ENCODE measurements at places on chromosomes 12 and 14.

DNA sequence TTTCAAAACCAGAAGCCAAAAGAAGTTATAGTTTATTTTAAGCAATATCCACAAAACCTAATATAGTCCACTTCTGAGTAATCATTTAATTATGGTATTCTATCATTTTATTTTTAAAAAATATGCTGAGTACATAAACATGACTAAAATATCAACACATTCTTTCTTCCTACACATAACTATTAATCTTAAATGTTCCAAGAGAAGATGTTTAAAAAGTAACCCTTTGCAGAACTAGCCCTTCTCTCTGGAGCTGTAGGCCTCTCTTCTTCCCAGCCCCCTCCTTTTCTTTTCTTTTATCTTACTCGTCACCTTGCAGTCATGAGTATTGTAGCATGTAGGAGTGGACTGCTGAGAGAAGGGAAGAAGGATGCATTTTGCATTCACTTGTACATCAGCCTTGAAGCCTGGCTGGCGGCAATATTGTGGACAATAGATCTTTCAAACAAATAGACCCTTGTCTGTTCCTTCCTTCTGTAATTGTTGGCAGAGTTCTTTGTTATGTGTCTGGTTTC is 941.9 kb downstream of the NRXN3 start:
- no peak for DNase-seq

DNA sequence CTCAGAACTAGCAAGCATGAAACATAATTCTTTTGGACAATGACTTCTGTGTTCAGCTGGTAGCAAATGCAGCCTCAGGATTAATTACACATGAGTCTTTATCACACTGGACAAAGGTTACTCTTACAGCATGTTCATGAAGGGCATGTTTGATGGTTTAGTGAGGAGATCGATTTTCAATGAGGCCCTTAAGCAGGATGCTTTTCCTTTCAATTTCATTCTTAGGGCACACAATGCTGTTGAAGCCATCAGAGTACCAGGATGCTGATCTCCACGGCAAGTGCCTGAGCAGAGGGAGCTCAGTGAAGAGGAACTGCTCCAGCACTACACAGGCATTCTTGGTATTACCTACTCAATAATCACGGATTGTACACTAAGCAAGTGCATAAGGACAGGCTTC is 542.0 kb downstream of the SNAPC1 start:
- DNase-seq, result no peak

GRCh38 chr12:82817368-82817767 is 130.7 kb downstream of the TMTC2 start:
- peak; percentile 27 for DNase-seq

DNA sequence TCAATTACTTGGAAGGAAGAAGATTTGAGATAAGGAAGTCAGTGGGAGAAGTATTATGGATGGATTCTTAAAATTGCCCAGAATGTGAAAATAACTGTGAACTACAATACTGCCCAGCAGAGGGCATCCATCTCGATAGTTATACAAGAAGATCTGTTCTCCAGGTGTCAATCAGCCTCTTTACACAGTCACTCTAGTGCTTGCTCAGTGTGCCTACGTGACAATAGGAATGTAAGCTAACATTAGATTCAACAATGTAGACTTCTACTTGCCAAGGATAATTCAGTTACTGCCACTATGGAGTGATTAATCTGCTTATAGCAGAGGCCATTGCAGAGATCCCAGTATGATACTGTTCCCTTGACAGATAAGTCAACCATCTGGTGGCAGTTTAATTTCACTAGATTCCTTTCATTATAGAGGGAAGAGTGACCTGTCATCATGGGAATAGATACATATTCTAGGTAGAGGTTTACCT is 10.6 kb upstream of the MAP4K5 start:
- peak; percentile 27 for DNase-seq

GRCh38 chr14:97724265-97724731 is 927.1 kb downstream of the VRK1 start:
- DNase-seq, result peak; percentile 7

DNA sequence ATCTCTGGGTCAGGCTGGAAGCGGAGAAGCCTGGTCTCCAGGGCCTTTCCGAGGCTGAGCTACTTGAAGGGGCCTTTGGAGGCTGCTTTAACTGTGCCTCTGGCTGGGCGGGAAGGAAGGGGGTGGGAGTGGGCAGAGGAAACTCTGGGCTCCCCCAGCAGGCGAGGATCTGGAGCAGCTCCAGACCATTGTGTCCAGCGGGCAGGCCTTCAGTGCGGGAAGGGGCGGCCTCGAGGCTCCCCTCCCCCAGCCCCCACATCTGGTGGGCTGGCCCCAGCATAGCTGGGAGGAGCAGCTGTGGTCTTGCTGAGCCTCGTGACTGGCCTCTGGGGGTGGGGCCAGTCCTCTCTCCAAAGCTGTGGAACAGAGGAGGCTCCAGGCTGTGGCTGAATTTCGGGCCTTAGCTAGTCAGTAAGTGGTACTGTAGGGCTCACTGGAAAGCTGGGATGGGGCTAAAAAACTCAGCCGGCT is 3.4 kb downstream of the TAMALIN start:
- DNase-seq, result peak; percentile 90

DNA sequence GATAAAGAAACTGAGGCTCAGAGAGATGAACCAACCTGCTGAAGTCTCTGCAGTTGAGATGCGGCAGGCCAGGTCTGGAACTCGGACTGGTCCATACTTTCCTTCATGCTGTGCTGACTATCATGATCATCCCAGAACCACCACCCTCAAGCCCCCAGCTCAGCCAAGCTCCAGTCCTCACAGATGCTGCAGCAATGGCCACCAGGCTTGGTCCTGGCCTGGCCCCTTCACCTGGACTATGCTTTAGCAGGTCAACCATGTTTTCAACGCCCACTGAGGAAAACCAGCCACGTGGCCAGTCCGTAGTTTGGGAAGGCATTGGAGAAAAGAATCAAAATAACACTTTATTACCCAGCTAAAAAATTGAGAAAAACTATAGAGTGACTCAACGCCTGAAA is 1.4 kb downstream of the GPR68 start:
- no peak for DNase-seq

GRCh38 chr14:99596772-99597171 is 7.2 kb downstream of the CCDC85C start:
- DNase-seq, result no peak

- DNase-seq, result no peak
These were observed 197.7 kb upstream of the CNOT2 start for GRCh38 chr12:70045514-70045913.

DNA sequence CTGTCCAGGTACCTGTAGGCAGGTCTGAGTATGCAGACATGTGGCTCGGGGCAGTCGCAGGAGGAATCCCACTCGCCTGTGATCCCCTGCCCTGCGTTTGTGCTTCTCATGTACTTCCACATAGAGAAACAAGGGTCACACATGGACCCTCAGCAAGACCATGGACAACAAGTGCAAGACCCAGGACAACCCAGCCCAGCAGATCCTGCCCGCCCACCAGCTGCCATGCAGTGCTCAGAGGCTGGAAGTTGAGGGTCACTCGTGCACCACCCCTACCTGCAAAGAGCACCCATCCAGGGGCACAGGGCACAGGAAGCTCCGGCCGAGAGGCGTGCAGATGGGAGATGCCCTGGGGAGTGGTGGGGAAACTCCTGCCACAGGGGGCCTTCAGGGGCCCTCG is 67.5 kb upstream of the C14orf180 start:
- no peak for DNase-seq

- no peak for DNase-seq
These were observed 25.1 kb downstream of the LRTM2 start for GRCh38 chr12:1845427-1845826.

DNA sequence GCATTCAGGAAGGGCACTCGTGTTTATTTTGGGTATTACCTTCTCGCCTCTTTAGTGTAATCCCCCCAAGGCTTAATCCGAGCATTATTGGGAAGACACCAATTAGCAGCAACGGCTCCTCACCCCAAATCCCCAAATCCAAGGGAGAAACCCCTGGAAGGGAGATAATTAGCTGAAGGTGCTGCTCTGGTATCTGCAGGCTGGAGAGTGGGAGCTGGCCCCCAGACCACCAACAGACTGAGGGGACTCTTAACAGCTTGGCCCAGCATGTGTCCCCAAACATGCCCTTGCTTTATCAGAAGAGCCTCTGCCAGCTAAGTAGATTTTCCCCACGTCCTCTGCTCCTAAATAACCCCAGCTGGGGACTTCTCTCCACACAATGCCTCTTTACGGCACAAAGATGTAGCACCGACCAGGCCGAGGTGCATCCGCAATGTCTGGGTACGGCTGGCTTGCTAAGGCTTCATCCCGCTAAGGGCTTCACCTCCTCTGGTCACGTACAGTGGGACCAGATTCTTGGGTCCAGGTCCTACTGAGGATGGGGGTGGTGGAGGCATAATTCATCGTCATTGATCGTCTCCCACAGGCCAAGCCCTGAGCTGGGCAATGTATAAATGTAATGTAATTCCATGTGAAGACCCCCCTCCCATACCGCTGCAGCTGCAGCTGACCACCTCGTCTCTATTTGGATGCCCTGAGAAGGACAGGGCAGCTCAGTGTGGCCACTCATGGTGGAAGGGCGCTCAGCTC is 123.7 kb upstream of the GSC start:
- DNase-seq, result no peak

GRCh38 chr12:121465921-121466793 is 66.2 kb downstream of the RNF34 start:
- DNase-seq, result no peak

DNA sequence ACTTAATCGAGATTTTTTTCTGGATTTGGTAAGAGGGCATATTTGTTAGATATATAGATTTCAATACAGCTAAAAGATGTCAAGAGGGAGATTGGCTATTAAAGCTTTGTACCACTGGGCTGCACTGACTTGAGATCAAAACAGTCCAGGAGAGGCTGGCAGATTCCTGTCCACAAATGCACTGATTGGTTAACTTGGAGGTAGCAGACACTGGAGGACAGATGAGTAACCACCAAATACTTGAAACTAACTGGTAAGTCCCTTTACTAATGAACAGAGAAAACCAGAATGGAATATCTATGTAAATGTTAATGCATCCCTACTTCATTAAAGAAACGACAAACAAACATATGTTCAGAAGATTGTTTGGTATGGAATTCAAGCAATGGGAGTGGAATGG is 416.6 kb downstream of the LRIG3 start:
- no peak for DNase-seq

- DNase-seq, result no peak
These were observed 5.7 kb downstream of the SPIC start for GRCh38 chr12:101480849-101481248.

DNA sequence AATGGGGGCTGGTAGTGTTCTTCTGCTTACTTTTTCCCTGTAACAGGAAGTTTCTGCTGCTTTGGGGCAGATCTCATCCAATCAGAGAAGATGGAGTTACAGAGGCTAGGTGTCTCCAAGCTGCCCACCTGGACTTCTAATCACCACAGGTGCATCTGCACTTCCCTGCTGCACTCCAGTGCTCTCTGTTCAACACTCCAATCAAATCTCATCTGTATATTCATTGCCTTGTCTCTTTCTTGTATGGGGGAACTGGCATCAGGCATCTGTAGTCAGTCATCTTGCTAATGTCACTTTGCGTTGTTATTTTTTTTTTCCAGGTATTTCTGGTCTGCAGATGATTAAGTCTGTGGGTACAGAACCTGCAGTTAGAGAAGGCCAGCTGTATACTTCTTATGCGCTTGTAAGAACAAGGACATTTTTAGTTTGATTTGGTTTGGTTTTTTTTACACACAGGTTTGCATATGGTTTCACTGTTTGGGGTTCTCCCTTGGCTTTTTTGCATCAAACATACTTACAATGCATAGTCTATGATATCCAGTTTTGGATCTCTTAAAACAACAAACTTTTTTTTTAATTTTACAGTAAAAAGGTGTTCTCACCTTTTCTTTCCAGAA is 116.0 kb downstream of the METTL25 start:
- DNase-seq, result no peak

- DNase-seq, result no peak
These were observed 35.5 kb upstream of the SOCS2 start for GRCh38 chr12:93536766-93537488.

- no peak for DNase-seq
These were observed 6.0 kb upstream of the KLHDC2 start for GRCh38 chr14:49761839-49762551.

- no peak for DNase-seq
These were observed 834.9 kb downstream of the SLC6A15 start for GRCh38 chr12:84077679-84078078.

DNA sequence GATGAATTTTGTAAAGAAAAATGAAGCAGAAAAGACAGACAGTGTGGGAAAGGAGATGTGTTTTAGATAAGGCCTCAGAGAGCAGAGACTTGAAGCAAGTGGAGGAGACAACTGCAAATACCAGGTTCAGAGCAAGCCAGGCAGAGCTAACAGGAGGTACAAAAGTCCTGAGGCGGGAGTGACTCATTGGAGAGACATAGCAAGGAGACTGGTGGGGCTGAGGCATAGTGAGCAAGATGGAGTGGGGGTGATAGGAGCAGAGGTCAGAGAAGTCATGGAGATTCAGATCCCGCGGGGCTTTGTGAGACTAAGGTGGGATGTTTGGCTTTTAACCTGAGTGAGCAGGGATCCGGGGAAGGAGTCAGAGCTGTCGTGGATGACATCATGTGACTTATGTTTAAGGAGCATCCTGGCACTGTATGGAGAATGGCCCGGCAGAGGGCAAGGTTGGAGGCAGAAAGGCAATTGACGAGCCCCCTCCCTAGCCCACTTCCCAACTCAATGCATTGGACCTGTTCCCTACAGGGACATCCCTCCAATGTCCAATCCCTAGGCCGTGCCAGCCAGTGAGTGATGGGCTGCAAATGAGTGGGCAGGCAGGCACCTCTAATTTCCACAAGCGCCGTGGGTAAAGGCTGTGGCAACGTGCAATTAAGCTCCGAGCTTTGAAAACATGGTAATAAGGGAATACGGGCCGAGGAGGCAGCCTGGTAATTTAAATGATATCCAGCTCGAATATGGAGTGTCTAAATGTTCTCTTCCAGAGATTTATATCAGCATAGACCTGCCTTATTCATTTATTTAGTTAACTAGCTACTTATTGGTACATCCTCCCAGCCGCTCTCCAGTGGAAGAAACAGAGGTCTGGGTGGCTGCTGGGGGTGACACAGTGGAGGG is 206.8 kb upstream of the LHX5 start:
- DNase-seq, result no peak

DNA sequence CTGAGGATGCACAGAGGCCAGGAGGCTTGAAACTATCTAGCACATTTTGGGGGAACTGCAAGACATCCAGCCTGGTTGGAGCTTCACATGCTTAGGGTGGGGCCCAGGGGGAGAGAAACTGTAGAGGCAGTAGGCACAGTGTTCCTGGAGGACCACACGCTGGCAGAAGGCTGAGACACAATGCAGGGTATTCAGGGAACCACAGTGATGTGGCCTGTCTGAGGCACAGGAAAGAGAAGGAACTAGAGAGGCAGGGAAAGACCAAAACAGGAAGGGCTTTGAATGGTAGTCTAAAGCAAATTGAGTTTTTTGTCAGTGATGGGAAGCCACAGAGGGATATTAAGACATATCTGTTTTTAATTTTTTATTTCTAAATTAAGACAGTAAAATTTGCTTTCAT is 100.2 kb upstream of the PRICKLE1 start:
- no peak for DNase-seq

- no peak for DNase-seq
These were observed 5.1 kb downstream of the KMT5A start for GRCh38 chr12:123388951-123389559.

Data from renal pelvis (tissue), 12 donors.